Activated CD4-positive, alpha-beta T cell treated with anti-CD3 and anti-CD28 coated beads for 36 hours (primary cell): ENCODE measurements at places on chromosomes 12 and 14.
A peak's percentile ranks its signal among the peaks of the same experiment; 100 is the strongest.

- peaks cover 81% of the 10 kb centered on the region for H3K27me3 ChIP-seq
- peak overlapping the region; percentile 6 for H3K4me3 ChIP-seq
- H3K36me3 ChIP-seq, result peaks cover 2% of the 10 kb centered on the region
Observed at GRCh38 chr14:36663404-36664321, 2.0 kb downstream of the PAX9 start.

DNA sequence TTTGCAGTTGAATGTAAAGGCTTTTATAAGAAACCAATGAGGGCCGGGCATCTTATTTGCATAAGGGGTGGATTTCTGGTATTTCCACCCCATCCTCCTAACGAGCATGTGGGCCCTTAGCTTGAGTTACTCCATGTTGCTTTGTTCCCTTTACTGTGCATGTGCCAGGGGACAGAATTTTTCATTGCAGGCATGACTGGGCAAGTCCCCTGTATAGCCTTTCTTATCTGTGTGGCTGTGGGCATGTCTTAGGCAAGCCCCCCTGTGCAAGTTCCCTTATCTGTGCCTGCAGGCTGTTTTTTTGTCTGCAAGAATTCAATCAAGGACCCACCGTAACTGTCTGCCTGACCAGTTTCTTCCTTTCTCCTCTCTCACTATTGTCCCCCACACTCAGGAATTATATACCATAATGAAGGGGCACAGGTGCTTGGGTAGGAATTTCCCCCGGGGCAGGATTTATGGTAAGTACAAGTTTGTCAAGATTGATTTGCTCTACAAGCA is 152.2 kb upstream of the CNOT2 start:
- H3K27ac ChIP-seq, result no peak overlapping the region
- no peaks in the 10 kb centered on the region for H3K36me3 ChIP-seq
- H3K4me3 ChIP-seq, result no peak overlapping the region
- H3K27me3 ChIP-seq, result no peaks in the 10 kb centered on the region
- no peaks in the 10 kb centered on the region for H3K4me1 ChIP-seq

DNA sequence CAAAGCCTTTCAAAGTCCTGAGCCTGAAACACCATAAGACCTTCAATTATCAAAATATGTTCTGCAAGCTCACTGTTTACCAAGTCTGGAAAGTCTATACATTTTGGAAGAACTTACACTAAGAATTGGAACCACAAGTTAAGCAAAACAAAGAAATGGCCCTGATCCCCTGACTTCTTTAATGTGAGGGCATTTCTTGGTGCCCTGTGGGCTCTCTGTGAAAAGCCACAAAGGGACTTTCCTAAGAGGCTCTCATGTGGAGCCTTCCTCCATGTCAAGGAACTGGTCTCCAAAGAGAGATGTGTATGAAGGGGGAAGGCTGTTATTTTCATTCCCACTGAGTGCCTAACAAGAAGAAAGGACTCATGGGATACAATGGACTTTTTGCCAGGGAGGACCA is 13.5 kb upstream of the MYH6 start:
- H3K27ac ChIP-seq, result peak overlapping the region; percentile 2
- H3K4me3 ChIP-seq, result no peak overlapping the region
- DNase-seq, result peak; percentile 45
- peaks cover 2% of the 10 kb centered on the region for H3K27me3 ChIP-seq
- H3K36me3 ChIP-seq, result no peaks in the 10 kb centered on the region

GRCh38 chr12:109098183-109098604 is 797 bp downstream of the UNG start:
- DNase-seq, result no peak
- H3K4me3 ChIP-seq, result peak overlapping the region; percentile 80

GRCh38 chr12:62472472-62472871 is 5.8 kb downstream of the MON2 start:
- H3K27me3 ChIP-seq, result no peaks in the 10 kb centered on the region
- no peak overlapping the region for H3K4me3 ChIP-seq
- H3K27ac ChIP-seq, result no peak overlapping the region
- H3K4me1 ChIP-seq, result peaks cover 22% of the 10 kb centered on the region
- peaks cover 15% of the 10 kb centered on the region for H3K36me3 ChIP-seq
- no peak for DNase-seq

DNA sequence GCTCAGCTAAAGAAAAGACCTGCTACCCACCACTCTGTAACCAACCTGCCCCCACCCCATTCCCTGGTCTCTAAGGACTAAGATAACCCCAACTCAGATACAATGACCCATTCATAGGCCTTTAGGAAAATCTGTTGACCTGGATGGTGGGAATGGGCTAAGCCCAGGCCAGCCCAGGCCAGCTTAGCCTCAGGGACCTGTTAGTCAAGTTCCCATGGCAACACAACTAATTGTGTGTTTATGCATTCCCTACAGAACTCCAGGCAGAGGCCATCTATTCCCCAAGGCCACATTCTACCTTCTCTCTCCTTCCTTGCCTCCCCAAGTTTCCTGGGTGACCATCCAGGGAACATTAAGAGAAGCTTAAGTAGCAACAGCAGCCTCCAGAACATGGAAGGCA is 16.1 kb upstream of the KRT8 start:
- H3K36me3 ChIP-seq, result no peaks in the 10 kb centered on the region
- H3K27ac ChIP-seq, result no peak overlapping the region
- H3K4me3 ChIP-seq, result no peak overlapping the region
- H3K27me3 ChIP-seq, result no peaks in the 10 kb centered on the region
- no peaks in the 10 kb centered on the region for H3K4me1 ChIP-seq
- DNase-seq, result no peak

GRCh38 chr14:29310210-29310609 is 543.6 kb downstream of the FOXG1 start:
- H3K27ac ChIP-seq, result no peak overlapping the region
- H3K27me3 ChIP-seq, result no peaks in the 10 kb centered on the region
- H3K4me3 ChIP-seq, result no peak overlapping the region

- H3K27ac ChIP-seq, result no peak overlapping the region
- peaks cover 24% of the 10 kb centered on the region for H3K27me3 ChIP-seq
- no peaks in the 10 kb centered on the region for H3K36me3 ChIP-seq
- DNase-seq, result no peak
- H3K4me3 ChIP-seq, result no peak overlapping the region
- H3K4me1 ChIP-seq, result peaks cover 7% of the 10 kb centered on the region
Observed at GRCh38 chr12:71969330-71969729, 30.7 kb downstream of the TPH2 start.

DNA sequence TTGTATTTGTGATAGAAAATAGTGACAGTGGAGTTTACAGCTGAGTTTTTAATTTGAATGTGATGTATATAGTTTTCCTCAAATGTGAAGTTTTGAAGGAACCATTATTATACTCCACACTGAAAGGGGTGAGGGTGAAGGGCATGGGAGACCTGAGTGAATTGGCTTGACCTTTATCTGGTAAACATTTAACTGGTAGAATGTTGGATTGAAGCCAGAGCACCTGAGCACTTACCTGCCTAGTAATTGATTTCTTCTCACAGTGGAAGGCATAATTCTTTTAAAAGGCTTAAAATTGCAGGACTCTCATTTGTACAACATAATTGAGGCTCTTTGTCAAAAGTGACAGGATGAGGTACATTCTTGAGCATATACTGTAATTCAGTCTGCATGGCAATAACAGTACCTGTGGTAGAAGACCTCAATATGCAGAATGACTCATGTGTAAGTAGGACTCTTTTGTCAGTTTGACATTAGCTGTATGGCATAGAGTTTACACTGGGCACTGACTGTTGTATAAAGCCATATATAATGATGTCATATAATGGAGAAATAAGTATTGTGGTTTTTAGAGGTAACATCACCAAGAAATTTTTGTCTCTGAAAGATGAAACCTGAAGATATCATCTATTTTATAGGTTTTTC is 309.6 kb downstream of the TMTC2 start:
- no peak overlapping the region for H3K27ac ChIP-seq
- DNase-seq, result no peak
- H3K36me3 ChIP-seq, result no peaks in the 10 kb centered on the region
- H3K27me3 ChIP-seq, result no peaks in the 10 kb centered on the region

DNA sequence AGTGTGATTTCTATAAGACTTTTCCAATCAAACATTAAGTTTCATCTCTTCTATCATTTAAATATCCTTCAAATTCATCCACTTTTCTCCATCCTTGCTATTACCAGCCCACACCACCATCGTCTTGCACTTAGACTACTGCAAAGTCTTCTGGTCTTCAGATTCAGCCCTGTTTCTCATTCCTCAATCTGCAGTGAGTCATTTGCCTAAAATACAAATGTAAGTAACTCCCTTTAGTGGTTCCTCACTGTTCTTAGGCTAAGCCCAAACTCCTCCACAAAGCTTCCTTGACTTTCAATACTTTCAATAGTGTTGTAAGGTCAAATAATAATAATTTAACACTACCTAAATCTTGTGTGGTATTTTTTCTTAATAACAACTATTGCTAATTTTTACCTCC is 83.3 kb downstream of the PLEKHG7 start:
- H3K4me1 ChIP-seq, result peaks cover 8% of the 10 kb centered on the region
- DNase-seq, result no peak
- no peak overlapping the region for H3K4me3 ChIP-seq
- no peaks in the 10 kb centered on the region for H3K27me3 ChIP-seq

- H3K4me1 ChIP-seq, result peaks cover 8% of the 10 kb centered on the region
- no peaks in the 10 kb centered on the region for H3K27me3 ChIP-seq
- DNase-seq, result no peak
Observed at GRCh38 chr14:72186523-72186922, 254.3 kb downstream of the RGS6 start.

GRCh38 chr14:87767567-87767901 is 225.4 kb downstream of the GALC start:
- no peak overlapping the region for H3K27ac ChIP-seq
- no peaks in the 10 kb centered on the region for H3K36me3 ChIP-seq
- DNase-seq, result no peak

DNA sequence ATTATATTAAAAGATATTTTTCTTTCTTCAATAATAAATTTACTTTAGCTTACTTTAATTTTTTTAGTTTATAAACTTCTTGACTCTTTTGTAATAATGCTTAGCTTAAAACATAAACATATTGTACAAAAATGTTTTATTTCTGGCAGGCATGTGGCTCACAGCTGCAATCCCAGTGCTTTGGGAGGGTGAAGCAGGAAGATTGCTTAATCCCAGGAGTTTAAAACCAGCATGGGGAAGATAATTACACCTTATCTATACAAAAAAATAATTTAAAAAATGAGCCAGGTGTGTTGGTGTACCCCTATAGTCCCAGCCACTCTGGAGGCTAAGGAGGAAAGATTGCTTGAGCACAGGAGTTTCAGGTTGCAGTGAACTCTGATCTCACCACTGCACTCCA is 120.7 kb downstream of the GPHN start:
- H3K27ac ChIP-seq, result no peak overlapping the region
- H3K27me3 ChIP-seq, result no peaks in the 10 kb centered on the region
- peaks cover 4% of the 10 kb centered on the region for H3K36me3 ChIP-seq
- no peak overlapping the region for H3K4me3 ChIP-seq
- DNase-seq, result no peak

DNA sequence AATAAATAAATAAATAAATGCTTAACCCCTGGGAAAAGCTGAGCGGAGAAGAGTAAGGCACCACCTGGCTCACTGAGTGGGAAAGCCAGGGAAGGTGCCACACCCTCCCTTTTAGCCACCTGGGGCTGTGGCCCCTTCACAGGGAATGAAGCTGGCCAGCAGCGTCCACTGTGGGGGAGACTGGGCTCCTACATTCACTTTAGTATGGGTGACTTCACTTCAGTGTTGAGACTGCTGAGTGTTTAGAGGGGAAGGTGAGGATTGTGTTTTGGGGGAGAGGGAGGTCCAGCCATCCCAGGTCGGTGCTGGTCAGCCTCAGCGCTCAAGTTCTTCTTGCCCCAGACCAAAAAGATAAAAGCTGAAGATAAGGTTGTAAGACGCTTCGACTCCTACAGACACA is 1.6 kb downstream of the NAB2 start:
- H3K36me3 ChIP-seq, result peaks cover 46% of the 10 kb centered on the region
- H3K27ac ChIP-seq, result peak overlapping the region; percentile 71
- H3K27me3 ChIP-seq, result no peaks in the 10 kb centered on the region
- DNase-seq, result no peak
- H3K4me3 ChIP-seq, result peak overlapping the region; percentile 93

GRCh38 chr14:80216818-80217217 is 5.5 kb upstream of the DIO2 start:
- no peak for DNase-seq
- H3K36me3 ChIP-seq, result no peaks in the 10 kb centered on the region
- no peak overlapping the region for H3K4me3 ChIP-seq
- no peaks in the 10 kb centered on the region for H3K4me1 ChIP-seq
- H3K27ac ChIP-seq, result no peak overlapping the region

- H3K36me3 ChIP-seq, result no peaks in the 10 kb centered on the region
- no peak overlapping the region for H3K27ac ChIP-seq
- peaks cover 19% of the 10 kb centered on the region for H3K27me3 ChIP-seq
- H3K4me1 ChIP-seq, result peaks cover 5% of the 10 kb centered on the region
- no peak overlapping the region for H3K4me3 ChIP-seq
- no peak for DNase-seq
Observed at GRCh38 chr12:116698554-116699075, 39.3 kb downstream of the SPRING1 start.

DNA sequence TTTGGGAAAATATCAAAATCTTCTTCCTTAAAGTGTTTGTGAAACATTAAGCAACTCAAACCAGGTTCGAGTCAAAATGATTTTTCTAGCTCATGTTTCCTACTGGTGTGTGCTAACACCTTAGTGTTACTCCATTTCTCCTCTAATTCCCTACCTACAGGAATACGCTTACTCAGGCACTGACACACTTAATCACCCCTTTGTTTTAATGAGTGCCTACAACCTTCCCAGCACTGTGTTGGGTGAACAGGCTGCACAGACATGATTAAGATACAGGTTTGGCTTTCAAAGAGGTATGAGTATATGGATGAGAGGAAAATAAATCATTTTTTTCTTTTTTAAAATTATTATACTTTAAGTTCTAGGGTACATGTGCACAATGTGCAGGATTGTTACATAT is 15.6 kb upstream of the PZP start:
- H3K27me3 ChIP-seq, result peaks cover 3% of the 10 kb centered on the region
- H3K4me1 ChIP-seq, result no peaks in the 10 kb centered on the region
- no peaks in the 10 kb centered on the region for H3K36me3 ChIP-seq
- no peak overlapping the region for H3K4me3 ChIP-seq

- no peaks in the 10 kb centered on the region for H3K27me3 ChIP-seq
- no peak overlapping the region for H3K4me3 ChIP-seq
- peaks cover 8% of the 10 kb centered on the region for H3K4me1 ChIP-seq
Observed at GRCh38 chr14:77549451-77549850, 50.8 kb upstream of the ISM2 start.

DNA sequence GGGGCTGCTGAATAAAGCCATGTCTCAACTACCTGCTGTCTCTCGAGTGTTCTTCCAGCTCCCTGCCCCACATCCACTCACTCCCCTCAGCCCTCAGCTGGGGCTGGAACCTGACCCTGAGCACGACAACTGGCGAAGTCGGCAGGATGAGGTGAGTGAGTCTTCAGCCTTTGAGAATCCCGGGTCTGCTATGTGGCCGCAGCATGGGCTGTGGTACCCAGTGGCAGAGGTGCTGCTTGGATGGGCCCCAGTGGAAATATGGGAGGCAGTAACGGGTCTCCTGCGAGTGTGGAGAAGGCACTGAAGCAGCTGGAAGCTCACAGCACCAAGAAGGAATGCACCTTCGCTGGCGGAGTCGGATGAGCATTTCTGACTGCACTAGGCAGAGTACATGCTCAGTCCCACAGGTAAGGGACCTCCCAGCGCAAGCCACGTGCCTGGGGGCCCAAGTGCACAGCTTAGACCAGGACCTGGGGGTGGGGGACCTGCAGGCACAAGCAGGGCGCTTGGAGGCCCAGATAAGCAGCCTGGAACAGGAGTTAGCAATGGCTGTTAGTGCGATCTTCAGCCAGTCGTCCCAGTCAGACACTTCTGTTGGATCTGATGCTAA is 95.5 kb upstream of the TMPO start:
- no peak for DNase-seq
- no peak overlapping the region for H3K4me3 ChIP-seq
- H3K27me3 ChIP-seq, result peaks cover 3% of the 10 kb centered on the region
- no peak overlapping the region for H3K27ac ChIP-seq
- no peaks in the 10 kb centered on the region for H3K36me3 ChIP-seq
- no peaks in the 10 kb centered on the region for H3K4me1 ChIP-seq
